Pancreas (tissue), 10 donors: ENCODE measurements at places on chromosomes 1 and 21. TPM values are rescaled to one million over a fixed set of nuclear protein-coding genes. Genes with fewer than 3 reads are reported as not detected.

DNA sequence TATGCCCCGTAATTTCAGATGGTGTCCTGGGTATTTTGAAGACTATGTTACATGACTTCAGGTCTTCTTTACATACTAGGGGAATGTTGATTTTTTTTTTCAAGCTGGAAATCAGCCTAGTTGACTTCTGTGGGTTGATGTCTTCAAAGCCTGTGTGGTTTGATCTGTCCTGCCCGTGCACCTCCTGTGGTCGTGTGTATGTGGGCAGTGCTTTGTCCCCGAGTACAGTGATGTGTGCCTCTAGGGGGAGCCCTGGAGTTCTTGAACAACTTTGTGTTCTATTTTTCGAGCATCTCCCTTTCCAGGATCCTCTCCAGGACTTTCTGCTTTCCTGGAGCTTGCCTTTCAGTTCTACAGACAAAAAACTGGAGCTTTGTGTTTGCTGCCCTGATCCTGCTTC lies 28.9 kb downstream of the OBSCN start:
- H3K27ac ChIP-seq = no peak overlapping the region
- DNase-seq = no peak
- H3K36me3 ChIP-seq = no peaks in the 10 kb centered on the region
- H3K4me3 ChIP-seq = no peak overlapping the region

DNA sequence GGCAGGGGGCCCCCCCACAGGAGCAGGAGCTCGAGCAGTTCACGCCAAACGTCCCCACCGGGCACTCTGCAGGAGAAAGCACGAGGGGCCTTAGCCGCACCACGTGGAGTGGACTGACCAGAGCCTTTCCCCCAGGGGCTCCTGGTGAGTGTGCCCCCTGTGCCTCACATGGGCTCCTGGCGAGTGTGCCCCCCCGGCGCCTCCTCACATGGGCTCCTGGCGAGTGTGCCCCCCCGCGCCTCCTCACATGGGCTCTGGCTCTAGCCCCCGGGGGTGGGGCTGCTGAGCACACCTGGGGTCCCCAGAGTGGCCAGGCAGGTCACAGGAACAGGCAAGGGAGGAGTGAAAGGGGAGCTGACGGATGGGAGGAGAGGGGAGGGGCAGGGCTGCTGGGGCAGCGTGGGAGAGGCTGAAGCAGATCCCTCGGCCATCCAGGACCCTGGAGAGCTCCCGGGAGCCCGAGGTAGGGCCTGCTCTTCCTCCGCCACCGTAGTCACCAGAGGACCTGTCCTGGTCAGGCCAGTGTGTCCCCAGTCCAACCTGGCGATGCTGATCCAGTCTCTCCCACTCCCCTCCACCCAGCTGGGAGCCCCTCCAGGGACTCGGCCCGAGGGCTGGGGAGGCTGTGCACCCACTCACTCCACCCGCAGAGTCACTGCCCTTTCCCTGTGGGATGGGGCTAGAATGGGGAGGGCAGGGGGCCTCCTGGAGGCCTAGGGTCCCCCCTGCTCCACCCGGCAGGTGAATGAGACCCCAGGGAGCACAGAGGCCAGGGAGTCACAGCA lies 47.6 kb downstream of the ARHGEF16 start:
- no peaks in the 10 kb centered on the region for H3K27me3 ChIP-seq
- no peaks in the 10 kb centered on the region for H3K4me1 ChIP-seq
- DNase-seq = peak; percentile 73
- H3K27ac ChIP-seq = no peak overlapping the region

DNA sequence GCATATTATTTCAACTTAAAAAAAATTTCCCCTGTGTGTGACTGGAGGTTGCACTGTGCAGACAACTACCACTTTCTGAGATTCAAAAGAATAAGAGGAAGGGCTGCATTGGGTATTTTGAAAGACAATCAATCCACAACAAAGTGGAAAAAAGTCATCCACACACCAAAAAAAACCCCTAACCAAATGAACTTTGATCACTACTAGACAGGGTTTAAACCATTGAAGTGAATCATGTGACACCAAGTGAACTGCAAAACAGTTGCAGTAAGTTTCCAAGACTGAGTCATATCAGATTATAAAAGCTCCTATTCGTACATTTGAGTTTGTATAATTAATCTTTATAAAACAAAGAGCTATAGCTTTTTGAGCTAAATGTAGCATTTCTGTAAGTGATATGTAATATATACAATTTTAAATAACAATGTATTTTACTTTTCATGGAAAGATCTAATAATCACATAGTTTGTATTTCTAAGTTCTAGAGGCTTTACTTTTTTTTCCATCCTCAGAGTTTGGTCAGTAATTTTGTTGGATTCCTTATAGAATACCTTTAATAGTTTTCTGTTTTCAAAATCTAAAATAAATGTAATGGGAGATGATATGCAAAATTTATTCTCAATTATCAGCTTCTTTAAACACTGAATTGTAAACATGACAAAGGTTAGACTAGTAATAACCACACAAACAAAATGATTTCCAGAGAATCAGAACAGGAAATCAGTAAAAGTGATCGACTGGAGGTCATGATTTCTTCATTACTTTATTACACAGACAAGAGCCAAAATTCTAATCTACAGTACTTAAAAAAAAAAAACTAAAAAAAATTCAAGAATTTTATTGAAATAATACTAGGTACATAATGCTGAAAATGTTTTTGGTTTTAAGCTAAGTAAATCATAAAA lies 50.5 kb upstream of the GFI1 start:
- H3K27ac ChIP-seq = peak overlapping the region; percentile 29
- peaks cover 17% of the 10 kb centered on the region for H3K4me1 ChIP-seq
- no peak overlapping the region for H3K4me3 ChIP-seq

GRCh38 chr1:209349363-209350308 lies 233.9 kb upstream of the CAMK1G start:
- no peaks in the 10 kb centered on the region for H3K27me3 ChIP-seq
- DNase-seq = no peak
- H3K36me3 ChIP-seq = no peaks in the 10 kb centered on the region
- H3K4me3 ChIP-seq = no peak overlapping the region

DNA sequence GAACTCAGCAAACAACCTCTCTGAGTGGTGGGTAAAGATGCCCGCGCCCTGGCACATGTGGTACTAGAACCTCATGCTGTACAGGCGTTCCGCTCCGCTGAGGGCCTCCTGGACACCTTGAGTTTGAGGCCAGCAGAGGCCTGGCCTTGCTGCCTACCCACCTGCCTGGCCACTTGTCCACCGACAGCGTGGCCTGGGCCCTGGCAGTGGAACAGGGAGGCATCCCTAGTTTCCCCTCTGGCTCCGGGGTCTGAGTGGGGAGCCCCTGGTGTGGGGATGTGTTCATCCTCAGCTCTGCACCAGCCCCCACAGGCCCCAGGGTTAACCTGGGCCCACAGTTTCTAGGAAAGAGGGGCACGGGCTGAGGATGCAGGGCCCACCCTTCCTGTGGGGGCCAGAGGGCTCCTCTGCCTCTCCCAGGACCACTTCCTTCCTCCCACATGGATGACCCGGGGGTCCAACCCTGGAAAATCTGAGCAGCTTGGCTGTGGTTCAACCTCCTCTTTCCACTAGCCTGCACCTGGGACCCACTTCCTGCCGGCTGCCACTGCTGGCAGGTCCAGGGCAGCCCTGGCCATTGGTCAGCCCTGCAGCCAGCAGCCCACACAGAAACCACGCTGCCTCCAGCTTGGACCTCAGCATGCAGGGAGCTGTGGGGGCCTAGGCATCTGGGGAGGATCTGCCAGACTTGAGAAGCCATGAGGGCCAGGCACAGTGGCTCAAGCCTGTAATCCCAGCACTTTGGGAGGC lies 53.3 kb upstream of the COL18A1 start:
- no peak for DNase-seq
- H3K4me1 ChIP-seq = no peaks in the 10 kb centered on the region
- no peak overlapping the region for H3K27ac ChIP-seq
- no peaks in the 10 kb centered on the region for H3K36me3 ChIP-seq
- H3K4me3 ChIP-seq = no peak overlapping the region

DNA sequence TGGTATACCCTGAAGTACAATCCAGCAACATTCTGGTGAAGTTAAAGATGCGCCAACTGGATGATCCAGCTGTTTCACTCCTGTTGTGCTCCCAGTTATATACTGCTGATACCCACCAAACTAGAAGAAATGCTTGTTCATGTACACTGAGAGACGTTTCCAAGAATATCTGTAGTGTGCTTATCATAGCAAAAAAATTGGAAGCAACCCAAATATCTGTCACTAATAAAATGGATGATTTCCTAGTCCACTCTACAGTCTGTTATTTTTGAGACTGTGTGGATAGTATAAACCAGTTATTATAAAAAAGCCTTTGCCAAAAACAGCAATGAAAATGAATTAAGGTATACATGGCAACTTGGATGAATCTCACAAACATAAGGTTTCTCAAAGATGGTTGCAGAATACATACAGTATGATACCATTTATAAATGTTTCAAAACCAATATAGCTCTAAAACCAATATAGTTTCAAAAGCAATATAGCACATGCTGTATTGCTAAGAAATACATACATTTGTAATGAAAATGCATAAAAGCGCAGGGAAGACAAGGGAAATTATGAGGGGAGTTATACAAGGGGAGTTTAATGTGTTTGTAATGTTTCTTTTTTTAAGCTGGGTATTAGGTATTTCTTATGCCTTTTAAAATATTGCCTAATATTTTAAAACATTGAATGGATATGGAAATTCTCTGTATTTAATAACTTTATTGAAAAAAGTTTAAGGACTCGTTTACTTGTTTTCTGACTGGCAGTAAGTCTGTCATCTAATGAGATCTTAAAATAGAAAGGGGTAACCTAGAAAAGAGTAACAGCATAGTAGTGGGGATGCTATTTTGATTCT lies 36.5 kb downstream of the GPSM2 start:
- H3K36me3 ChIP-seq = no peaks in the 10 kb centered on the region
- H3K27me3 ChIP-seq = no peaks in the 10 kb centered on the region
- H3K4me3 ChIP-seq = no peak overlapping the region
- DNase-seq = no peak
- H3K27ac ChIP-seq = no peak overlapping the region

- peaks cover 8% of the 10 kb centered on the region for H3K4me1 ChIP-seq
- no peaks in the 10 kb centered on the region for H3K27me3 ChIP-seq
- DNase-seq = peak; percentile 77
- no peak overlapping the region for H3K27ac ChIP-seq
These were observed 5.5 kb upstream of the PRKCZ start for GRCh38 chr1:2044510-2045319.

DNA sequence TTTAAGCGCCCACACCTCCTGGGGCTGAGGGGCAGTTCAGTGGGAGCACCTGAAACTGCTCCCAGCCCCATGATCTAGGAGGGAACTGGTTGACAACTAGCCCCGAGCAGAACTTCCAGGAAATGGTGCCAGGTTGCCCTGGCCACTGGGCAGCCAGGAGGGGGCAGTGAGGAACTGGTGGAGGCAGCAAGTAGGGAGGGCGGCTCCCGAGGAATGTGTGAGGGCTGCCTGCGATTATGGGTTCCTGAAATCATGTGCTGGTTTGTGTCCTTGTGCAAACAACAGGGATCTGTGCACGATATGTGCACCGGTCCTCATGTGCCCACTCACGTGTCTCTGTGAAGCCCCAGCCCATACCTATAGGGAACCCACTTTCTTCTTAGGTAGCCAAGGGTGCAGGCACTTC lies 9.9 kb downstream of the GPR3 start:
- H3K27ac ChIP-seq = peak overlapping the region; percentile 44
- no peaks in the 10 kb centered on the region for H3K36me3 ChIP-seq
- no peak overlapping the region for H3K4me3 ChIP-seq
- H3K4me1 ChIP-seq = peaks cover 10% of the 10 kb centered on the region
- no peaks in the 10 kb centered on the region for H3K27me3 ChIP-seq

- H3K27me3 ChIP-seq = no peaks in the 10 kb centered on the region
- H3K4me3 ChIP-seq = no peak overlapping the region
- DNase-seq = no peak
- no peak overlapping the region for H3K27ac ChIP-seq
- no peaks in the 10 kb centered on the region for H3K36me3 ChIP-seq
These were observed 6.1 kb downstream of the AKR7A2 start for GRCh38 chr1:19305880-19306279.

DNA sequence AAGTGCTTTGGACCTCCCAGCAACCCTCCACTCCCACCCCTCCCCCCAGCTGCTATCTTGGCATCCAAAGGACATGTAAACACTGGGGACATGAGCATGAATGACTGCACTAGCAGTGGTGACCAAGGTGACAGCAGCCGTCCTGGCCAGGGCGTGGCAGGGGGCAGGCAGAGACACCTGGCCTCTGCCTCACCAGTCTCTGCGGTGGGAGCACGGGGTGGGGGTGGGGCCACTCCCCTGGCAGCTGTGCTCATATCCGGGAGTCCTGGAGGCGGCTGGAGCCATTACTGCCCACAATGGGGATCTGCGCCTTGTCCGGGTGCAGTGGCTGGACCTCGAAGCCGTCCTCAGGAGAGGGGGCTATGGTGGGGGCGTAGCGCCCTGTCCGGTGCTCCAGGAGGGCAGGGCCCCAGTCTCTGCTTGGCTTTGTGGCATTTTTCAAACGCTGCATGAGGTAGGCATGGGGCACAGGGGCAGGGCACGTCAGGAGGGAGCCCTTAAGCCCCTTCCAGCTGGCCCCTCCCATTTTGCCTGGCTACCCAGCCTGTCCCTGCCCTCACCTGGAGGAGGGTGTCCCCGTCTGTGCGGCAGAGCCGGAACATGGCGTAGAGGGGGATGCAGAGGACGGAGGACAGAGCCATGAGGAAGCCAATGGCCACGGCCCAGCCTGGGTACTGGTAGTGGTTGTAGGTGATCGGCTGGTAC lies 6.0 kb downstream of the CCDC24 start:
- no peak for DNase-seq
- no peaks in the 10 kb centered on the region for H3K27me3 ChIP-seq
- H3K4me1 ChIP-seq = no peaks in the 10 kb centered on the region
- H3K4me3 ChIP-seq = no peak overlapping the region

DNA sequence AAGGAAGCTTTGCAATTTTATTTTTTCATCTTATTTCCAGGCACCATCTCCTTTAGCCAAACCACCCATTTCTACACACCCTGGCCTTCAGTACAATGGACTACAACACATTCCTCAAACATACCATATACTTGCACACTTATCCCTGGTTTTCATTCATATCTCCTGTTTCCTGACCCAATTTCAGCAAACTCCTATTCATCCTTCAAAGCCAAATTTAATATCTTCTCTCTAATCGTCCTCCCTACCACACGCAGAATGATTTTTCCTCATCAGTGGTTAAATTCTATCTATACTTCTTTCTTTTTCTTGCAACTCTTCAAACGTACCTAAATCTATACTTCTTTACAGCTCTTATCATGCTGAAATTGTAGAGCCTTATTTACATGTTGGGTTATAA lies 2.9 kb downstream of the DENND2C start:
- no peak overlapping the region for H3K27ac ChIP-seq
- DNase-seq = no peak
- no peak overlapping the region for H3K4me3 ChIP-seq
- peaks cover 8% of the 10 kb centered on the region for H3K4me1 ChIP-seq
- no peaks in the 10 kb centered on the region for H3K27me3 ChIP-seq
- no peaks in the 10 kb centered on the region for H3K36me3 ChIP-seq

- no peak for DNase-seq
- H3K4me3 ChIP-seq = no peak overlapping the region
- H3K4me1 ChIP-seq = peaks cover 5% of the 10 kb centered on the region
- no peaks in the 10 kb centered on the region for H3K36me3 ChIP-seq
- H3K27me3 ChIP-seq = no peaks in the 10 kb centered on the region
These were observed 482.6 kb downstream of the TTLL7 start for GRCh38 chr1:83516369-83516768.

FCRL2 gene
- not detected for polyA plus RNA-seq

HES5 gene
- not detected for polyA plus RNA-seq

CCDC27 gene
- polyA plus RNA-seq = not detected

CYP4X1 gene
- polyA plus RNA-seq = 1.1 TPM

KLHDC9 gene
- polyA plus RNA-seq = 8.6 TPM

BATF3 gene
- polyA plus RNA-seq = 3.1 TPM

SPAG17 gene
- 3.5 TPM for polyA plus RNA-seq

AGT gene
- polyA plus RNA-seq = 8.2 TPM

DNAJC11 gene
- 30.6 TPM for polyA plus RNA-seq
